ENCODE measurements at places on chromosomes 6 and 20. TPM values are rescaled to one million over a fixed set of nuclear protein-coding genes. Genes with fewer than 3 reads are reported as not detected.

Gene SLC35F1
- 4.0 TPM for total RNA-seq

Gene ENPP1
- 4.8 TPM for total RNA-seq

Gene ANKRD6
- 11.1 TPM for total RNA-seq

Gene CCDC28A
- 24.8 TPM for total RNA-seq

Gene CGA
- total RNA-seq = not detected

Gene NOTCH4
- 14.9 TPM for total RNA-seq

Gene PRSS16
- total RNA-seq = 6.0 TPM

Gene SFTA2
- total RNA-seq = not detected

Gene TRIM15
- not detected for total RNA-seq

Gene PACSIN1
- 1.4 TPM for total RNA-seq

Gene LHFPL5
- total RNA-seq = not detected

Gene STX11
- 54.9 TPM for total RNA-seq

Gene SLC35D3
- not detected for total RNA-seq

Gene TPBG
- total RNA-seq = 10.8 TPM

Gene CLPSL2
- not detected for total RNA-seq

Gene CLVS2
- not detected for total RNA-seq

Gene OTOR
- total RNA-seq = not detected

Gene IL20RA
- not detected for total RNA-seq

Gene IYD
- total RNA-seq = not detected

Gene ERVFRD-1
- 0.28 TPM for total RNA-seq

Gene TTK
- 1.8 TPM for total RNA-seq

Gene SLC32A1
- not detected for total RNA-seq

Gene SEMG1
- total RNA-seq = not detected

Gene RAET1E
- 2.4 TPM for total RNA-seq

Gene NR2E1
- not detected for total RNA-seq

Gene RBBP9
- total RNA-seq = 11.8 TPM

Gene KIF6
- 0.75 TPM for total RNA-seq

Gene HFE
- total RNA-seq = 12.4 TPM

Gene OLIG3
- total RNA-seq = not detected

Gene PRKN
- 6.4 TPM for total RNA-seq

Gene EYA2
- total RNA-seq = 0.26 TPM

Gene APCDD1L
- not detected for total RNA-seq

Gene NNAT
- not detected for total RNA-seq

Gene PBOV1
- not detected for total RNA-seq

Gene GSS
- 38.1 TPM for total RNA-seq

All from spleen (tissue), 13 donors.